ENCODE measurements at places on chromosomes 12 and 14.

GRCh38 chr14:59282378-59282765 lies 93.9 kb downstream of the DAAM1 start:
- no peak for DNase-seq

DNA sequence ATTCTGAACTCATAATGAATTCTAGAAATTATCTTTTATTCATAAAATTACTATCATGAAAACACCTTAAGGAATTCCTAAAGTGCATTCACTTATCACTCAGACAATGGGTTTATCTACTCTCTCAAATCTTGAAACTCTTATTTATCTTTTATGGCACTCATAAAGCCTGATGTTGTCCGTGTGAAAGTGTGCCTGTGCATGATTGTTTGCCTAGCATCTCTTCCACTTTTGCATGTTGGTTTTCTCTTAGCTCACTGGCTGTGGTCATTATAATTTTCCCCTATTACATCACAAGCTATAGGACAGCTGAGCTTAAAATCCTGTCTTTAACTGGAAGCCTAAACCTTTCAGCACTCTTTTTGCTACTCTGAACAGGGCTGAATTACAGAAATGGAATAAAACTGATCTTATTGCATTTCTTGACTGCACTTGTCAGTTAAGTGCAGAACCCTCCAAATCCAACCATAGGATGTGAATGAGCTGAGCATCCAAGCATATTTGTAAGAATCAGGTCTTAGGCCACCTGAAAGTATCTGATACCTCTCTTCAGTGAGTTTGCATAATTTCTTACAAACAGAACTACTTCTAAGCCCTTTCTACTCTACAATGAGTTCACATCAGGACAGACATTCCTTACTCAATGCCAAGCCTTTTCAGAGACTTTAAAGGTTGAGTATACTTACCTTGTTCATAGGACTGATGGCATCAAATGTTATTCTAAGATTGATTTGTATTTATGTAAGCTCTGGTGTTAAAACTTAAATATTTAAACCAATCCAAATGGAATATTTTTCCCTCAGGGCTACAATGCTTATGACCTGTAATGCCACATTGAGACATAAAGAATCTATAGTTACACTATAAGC lies 221.2 kb upstream of the KITLG start:
- no peak for DNase-seq

DNA sequence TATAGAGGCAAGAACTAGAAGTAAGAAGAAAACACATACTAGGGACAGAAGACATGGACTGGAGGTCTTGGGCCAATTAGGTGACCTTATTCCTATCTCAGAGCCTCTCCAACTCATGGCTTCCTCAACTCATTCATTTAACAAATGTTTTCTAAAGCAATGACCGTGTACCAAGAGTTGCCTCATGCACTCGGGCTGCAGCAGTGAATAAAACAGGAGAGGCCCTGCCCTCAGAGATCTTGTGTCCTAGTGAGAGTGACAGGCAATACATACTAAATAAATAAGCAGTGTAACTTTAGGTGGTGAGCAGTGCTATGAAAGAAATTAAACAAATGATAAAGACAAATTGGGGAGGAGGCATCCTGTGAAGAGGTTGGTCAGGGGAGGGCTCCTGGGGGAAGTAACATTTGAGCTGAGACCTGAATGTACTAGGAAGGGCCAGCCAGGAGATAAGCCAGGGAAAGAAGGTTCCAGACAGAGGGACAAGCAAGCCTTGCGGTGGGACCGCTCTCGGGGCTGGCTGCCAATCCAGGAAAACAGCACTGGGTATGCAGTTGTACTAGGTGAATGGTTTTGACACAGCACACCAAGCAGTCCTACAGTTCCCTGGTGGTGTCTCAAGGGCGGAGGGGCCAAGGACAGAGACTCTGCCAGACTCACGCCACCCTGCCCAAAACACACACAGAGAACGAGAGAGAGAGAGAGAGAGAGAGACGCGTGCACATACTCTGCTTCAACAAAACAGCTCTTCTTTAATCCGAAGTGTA lies 1.3 kb downstream of the NINJ2 start:
- DNase-seq = no peak

DNA sequence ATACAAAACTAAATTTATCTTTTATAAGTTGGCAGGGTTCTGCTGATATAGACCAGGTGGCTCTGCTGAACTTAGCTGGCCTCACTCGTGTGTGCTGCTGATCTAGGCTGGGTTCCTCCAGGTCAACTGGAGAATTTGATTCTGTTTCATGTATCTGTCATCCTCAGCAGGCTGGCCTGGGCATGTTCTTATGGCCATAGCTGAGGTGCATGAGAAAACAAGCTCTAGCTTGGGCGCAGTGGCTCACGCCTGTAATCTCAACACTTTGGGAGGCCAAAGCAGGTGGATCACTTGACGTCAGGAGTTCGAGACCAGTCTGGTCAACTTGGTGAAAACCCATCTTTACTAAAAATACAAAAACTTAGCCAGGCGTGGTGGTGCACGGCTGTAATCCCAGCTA lies 24.3 kb upstream of the BCL2L14 start:
- DNase-seq = no peak

DNA sequence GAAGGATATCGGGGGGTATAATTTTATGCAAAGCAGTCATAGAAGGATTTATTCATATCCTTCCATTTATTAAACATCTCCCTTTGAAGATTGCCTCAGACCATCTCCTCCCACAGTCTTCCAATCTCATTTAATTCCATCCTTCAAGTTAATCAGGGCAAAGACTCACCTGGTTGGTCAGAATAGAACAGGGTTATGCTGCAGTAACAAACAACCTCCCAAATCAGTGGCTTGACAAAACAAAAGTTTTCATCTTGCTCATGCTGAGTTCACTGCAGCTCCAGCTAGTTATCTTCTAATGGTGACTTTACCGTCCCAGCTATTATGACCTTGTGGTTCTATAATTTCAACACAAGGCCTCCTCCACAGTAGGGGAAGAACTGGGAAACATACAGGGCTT lies 48.8 kb upstream of the MTERF2 start:
- no peak for DNase-seq

- no peak for DNase-seq
Measured at GRCh38 chr12:93536766-93537488, 35.5 kb upstream of the SOCS2 start.

GRCh38 chr12:96769400-96769799 lies 137.7 kb upstream of the NEDD1 start:
- no peak for DNase-seq

- DNase-seq = no peak
Measured at GRCh38 chr12:6281081-6281809, 29.2 kb upstream of the PLEKHG6 start.

GRCh38 chr12:43155376-43155775 lies 396.6 kb downstream of the ADAMTS20 start:
- DNase-seq = no peak

GRCh38 chr12:124469193-124469888 lies 98.1 kb downstream of the NCOR2 start:
- no peak for DNase-seq

GRCh38 chr12:105292705-105293104 lies 37.8 kb upstream of the C12orf75 start:
- no peak for DNase-seq

GRCh38 chr12:22653075-22653474 lies 28.1 kb downstream of the ETNK1 start:
- no peak for DNase-seq

DNA sequence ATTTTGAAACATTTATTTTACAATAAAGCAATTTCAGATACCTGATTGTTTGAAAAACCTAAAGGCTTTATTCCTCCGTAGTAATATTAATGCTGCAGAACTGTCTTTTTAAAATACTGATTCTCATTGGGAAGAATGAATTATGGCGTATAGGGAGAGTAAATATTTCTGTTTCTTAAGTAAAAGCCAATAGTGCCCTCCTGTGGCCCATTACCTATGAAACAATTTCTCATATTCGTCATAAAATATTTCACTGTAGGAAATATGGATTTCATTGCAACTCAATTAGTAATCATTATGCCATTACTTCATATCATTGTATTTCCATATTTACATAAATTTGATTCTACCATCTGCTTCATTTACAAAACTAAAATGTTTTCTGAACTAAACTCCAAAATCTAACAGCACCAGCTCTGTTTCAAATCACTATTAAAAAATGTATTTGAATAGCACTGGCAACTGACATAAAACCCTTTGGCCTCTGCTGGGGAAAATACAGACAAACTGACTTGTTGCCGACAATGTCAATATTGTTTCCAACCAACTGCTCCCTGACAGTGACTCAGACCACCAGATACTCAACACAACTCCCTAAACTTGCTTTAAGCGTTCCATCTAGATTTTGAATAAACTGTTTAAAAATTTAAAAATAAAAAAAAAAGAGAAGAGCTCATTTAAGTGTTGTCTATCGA lies 290.3 kb downstream of the NAV3 start:
- no peak for DNase-seq

- no peak for DNase-seq
Measured at GRCh38 chr14:95255487-95255886, 64.2 kb downstream of the CLMN start.

- no peak for DNase-seq
Measured at GRCh38 chr12:102876883-102877282, 40.2 kb downstream of the PAH start.

- no peak for DNase-seq
Measured at GRCh38 chr12:22858849-22859570, 234.0 kb downstream of the ETNK1 start.
